Hepatocyte (in vitro differentiated cells): ENCODE measurements at places on chromosomes 3 and 15.
A peak's percentile ranks its signal among the peaks of the same experiment; 100 is the strongest.

DNA sequence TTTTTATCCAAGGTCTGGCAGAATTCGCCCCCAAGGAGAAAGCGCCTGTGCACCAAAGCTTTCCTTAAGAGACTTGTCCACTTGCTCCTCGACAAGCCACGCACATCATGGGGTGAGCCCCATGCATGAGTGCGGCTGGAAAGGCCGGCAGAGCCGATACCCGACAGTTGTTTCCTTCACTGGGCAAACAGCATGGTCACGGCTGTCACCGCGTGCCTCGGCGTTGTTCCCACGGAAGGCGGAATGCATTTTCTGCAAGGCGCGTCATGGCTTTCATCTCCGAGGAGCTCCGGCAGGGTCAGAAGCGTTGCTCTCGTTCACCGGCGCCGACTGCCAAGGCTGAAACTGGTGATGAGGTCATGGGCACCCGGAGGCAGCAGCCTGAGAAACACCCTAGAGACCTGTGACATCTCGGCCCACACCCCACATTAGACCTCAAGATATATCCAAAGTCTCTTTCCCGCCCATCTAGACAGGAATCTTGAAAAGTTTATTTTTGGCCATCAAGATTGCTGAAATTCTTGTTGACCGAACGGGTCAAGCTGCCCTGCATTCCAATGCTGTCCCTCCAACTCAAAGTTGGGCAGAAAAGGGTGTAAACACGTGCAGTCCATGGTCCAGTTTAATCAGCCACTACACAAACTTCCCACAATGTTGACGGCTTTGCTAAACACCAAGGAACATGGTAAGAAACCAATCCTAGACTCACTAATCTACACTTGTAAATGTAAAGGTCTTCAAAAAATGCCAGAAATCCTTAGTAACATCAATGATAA is 604 bp upstream of the TJP1 start:
- peak; percentile 76 for DNase-seq

DNA sequence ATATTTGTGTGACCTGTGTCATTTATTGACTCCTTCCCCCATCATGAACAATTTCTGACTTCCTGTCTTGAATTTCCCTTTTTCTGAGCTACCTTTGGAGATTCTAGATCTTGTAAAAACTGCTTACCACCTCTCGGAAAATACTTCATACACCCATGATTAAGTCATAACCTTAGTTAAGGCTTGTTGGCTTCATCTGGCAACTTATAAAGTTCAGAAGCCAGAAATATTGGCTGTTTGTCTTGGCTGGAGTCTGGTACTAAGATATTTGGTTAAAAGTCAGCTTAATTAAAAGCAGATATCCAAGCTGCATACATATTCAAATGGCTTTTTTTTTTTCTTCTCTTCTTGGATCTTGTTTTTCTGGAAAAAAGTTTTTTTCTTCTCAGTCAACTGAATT is 37.3 kb upstream of the B3GALNT1 start:
- DNase-seq = no peak

GRCh38 chr15:91278951-91279350 is 178.9 kb downstream of the SV2B start:
- no peak for DNase-seq

GRCh38 chr3:87710028-87710427 is 348.8 kb downstream of the CGGBP1 start:
- no peak for DNase-seq

GRCh38 chr15:22874966-22875365 is 36.5 kb downstream of the NIPA2 start:
- DNase-seq = no peak

- DNase-seq = peak; percentile 53
Observed at GRCh38 chr15:92391640-92392039, 2.0 kb upstream of the ST8SIA2 start.

DNA sequence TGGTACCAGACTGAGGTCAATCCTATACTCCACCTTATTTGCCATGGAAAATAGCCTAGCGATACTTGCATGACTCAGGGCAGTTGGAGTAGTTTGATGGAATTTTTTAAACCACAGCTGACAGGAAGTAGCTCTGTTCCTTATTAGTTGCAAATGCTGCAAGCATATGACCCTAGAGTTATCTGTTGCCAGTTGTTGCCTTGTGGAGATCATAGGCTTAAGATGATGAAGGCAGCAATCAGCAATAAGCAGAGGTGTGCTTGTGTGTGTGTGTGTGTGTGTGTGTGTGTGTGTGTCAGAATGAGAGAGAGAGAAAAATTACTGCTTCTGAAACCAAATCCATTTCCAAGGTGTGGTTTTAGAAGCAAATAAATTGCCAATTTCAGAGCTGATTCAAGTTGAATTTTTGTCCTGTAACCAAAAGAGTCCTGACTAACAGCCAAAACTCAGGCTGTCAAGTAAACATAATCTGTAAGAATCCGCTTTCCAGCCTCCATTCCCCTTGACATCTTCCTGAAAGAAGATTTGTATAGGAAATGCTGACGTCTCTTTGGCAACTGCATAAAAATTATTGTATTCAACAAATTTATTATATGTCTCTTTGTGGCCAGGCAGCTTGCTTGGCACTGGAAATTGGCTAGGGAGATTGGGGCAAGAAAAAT is 141.2 kb downstream of the SERPINI1 start:
- DNase-seq = peak; percentile 15

DNA sequence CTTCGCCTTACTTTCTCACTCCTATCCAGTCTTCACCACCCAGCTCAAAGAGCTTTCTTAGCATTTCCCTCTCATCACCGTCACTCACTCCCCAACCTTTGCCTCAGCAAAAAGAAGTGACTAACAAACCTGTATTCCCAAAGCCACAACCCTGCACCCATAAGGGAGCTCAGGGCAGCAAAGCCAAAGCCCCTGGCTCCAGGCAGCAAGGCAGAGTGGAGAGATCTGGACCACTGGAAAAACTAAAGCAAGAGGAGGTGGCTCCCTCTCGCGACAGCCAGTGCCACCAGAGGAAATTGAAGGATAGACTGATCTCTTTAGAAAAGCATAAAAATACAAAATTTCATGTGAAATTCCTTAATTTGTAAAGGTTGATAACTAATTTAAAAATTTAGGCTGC is 25.1 kb upstream of the CDCP1 start:
- DNase-seq = no peak

- DNase-seq = no peak
Observed at GRCh38 chr15:78726870-78727551, 84.3 kb downstream of the ADAMTS7 start.

- DNase-seq = no peak
Observed at GRCh38 chr3:76841747-76842146, 198.2 kb upstream of the ROBO2 start.

GRCh38 chr15:73052653-73053397 is 562 bp downstream of the NEO1 start:
- peak; percentile 76 for DNase-seq

GRCh38 chr3:124671106-124671505 is 59.1 kb upstream of the UMPS start:
- DNase-seq = no peak
